ENCODE measurements at places on chromosomes 12 and 14. TPM values are rescaled to one million over a fixed set of nuclear protein-coding genes. Genes with fewer than 3 reads are reported as not detected.

DNA sequence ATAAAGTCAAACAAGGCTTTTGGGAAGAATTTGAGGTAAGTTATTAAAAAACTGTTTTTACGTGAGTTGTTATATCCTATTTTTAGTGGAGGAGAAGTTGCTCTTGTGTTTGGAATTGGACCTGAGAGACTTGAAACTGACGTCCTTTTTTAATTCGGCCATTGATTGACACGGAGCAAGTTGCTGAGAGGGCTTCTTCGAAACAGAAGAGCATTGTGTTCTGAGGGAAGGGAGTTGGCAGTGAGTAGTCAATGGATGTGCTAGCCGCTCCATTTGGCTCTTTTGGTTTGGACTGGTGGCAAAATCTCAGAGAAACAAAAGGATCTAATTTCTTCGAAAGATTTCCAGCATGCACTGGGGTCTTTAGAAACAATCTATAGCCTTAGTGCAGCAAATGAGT, 37.3 kb downstream of the PTPN11 start:
- no peak for DNase-seq
- H3K4me3 ChIP-seq, result no peak overlapping the region
- no peaks in the 10 kb centered on the region for H3K4me1 ChIP-seq
- no peak overlapping the region for H3K27ac ChIP-seq
- H3K27me3 ChIP-seq, result no peaks in the 10 kb centered on the region

Gene SLC7A8
- not detected for total RNA-seq

DNA sequence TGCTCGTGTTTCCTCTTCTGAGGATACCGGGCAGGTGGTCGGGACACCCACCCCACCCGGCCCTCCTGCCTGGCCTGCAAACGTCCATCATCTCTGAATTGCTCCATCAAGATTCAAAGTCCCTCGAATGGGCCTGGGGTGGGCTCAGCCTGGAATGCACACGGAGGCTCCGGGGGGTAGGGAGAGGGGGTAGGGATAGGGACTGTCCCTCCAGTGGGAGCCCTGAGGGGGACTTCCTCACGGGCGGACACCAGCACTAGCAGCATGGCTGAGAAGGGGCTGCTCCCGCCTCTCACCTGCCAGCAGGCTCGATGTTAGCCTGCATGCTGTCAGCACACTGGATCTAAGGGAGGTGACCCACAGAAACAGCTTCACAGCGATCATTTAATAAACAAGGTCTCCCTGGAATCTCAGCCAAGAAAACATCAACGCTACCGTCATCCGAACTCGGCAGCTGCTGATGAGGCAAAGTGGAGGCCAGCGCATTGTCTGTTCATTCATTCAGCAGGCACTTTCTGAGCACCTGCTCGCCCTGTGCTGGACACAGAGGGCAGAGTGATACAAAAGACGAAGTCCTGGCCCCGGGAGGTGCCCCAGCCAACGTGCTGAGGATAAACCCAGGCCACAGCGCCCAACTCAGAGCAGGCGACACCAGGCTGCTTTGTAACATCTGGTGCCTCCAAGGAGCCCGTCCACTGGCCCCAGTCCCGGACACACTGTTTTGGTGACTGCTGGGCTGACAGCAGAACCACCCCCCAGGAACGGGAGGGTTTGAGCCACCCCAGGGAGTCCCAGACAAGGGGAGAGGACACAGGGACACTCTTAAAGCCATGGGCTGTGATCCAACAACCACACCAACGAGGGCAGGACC, 6.3 kb downstream of the TMEM179 start:
- no peaks in the 10 kb centered on the region for H3K36me3 ChIP-seq
- no peak overlapping the region for H3K4me3 ChIP-seq
- H3K27ac ChIP-seq, result no peak overlapping the region
- no peak for DNase-seq
- no peaks in the 10 kb centered on the region for H3K4me1 ChIP-seq
- H3K27me3 ChIP-seq, result peaks cover 9% of the 10 kb centered on the region

- no peak overlapping the region for H3K4me3 ChIP-seq
- H3K27me3 ChIP-seq, result no peaks in the 10 kb centered on the region
- no peaks in the 10 kb centered on the region for H3K4me1 ChIP-seq
- DNase-seq, result no peak
These were observed 243.0 kb upstream of the PDE3A start for GRCh38 chr12:20125276-20125798.

Gene MMAB
- 41.9 TPM for total RNA-seq

Gene KCNJ8
- not detected for total RNA-seq

- H3K36me3 ChIP-seq, result no peaks in the 10 kb centered on the region
- H3K4me1 ChIP-seq, result peaks cover 44% of the 10 kb centered on the region
- no peak for DNase-seq
- H3K27me3 ChIP-seq, result peaks cover 38% of the 10 kb centered on the region
These were observed 1.4 kb downstream of the RIN3 start for GRCh38 chr14:92514844-92515514.

Gene ANKRD33
- not detected for total RNA-seq

DNA sequence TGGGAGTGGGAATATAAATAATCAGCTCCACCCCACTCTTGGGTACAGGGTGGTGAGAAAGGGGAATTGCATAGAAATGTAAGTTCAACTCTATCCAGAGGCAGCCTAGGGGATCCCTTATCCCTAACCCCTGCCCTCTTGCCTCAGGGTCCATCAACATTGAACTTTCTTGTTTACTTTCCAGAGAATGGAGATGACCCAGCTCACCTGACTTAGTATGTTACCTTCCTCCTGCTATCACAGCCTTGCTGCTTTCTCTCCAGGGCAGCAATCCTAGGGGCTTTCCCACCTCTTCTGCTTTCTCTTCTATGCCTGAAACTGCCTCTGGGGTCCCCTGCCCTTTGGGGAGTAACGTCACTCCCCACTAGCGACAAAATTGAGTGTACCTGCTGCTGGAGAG, 2.7 kb downstream of the LRP1 start:
- H3K36me3 ChIP-seq, result no peaks in the 10 kb centered on the region
- peaks cover 38% of the 10 kb centered on the region for H3K27me3 ChIP-seq
- H3K4me3 ChIP-seq, result no peak overlapping the region
- DNase-seq, result no peak

Data from activated T-helper 1 cell treated with anti-CD3 and anti-CD28 coated beads, Interleukin-12 subunit alpha, Interleukin-12 subunit beta, Interleukin-2, Interleukin-4 antibody, amounts not matched to agents 30 ng/mL and 10 ng/mL and 1 ng/mL, durations not matched to agents 14 hours and 24 hours and 36 hours (primary cell).